T-helper 2 cell treated with Interferon-gamma antibody and Interleukin-4, amounts not matched to agents 5 μg/mL and 100 μg/mL, for 36 hours (primary cell): ENCODE measurements at places on chromosomes 1 and 21.

DNA sequence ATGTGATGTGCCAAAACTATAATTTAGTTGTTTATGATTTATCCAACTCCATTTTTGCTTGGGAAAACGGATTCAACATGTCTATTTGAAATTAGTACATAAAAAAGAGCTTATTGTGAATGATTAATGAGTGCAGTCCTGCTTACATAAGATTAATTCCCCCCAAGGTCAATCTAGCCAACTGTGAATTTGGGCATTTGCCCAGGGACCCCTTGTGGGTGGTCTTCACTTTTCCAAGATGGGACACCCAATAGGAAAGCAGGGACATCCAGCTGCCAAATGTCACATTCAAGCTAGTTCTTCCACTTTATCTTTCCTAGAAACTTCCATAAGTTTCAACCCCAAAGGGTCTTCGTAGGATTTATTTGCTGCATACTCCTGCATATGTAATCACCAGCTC lies 362.4 kb upstream of the PKN2 start:
- DNase-seq: no peak

DNA sequence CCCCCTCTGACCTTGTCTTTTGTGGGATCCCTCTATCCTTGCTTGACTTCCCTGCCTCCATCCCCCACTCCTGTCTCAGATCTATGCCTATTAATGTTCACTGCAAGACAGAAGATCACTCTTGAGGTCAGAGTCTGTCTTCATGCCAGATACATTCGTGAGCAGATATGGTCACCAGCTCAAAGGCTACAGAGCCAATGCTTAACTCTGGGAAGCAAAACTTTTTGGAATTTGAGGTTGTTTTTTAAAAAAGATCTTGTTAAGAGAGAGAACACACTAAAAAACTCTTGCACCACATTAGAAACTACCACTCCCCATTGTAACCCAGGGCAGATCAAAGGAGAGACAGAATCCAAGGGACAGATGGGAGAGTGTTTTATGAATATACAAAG lies 17.1 kb upstream of the A3GALT2 start:
- no peak for DNase-seq

GRCh38 chr1:237799762-237800474 lies 90.8 kb downstream of the ZP4 start:
- no peak for DNase-seq

GRCh38 chr21:35243171-35243570 lies 194.1 kb upstream of the RUNX1 start:
- no peak for DNase-seq

GRCh38 chr1:81023187-81023724 lies 777.5 kb upstream of the ADGRL2 start:
- no peak for DNase-seq
